Activated T-helper 9 cell treated with anti-CD3 and anti-CD28 coated beads, Interleukin-2, amount 50 U/mL, for 16 hours (primary cell): ENCODE measurements at places on chromosomes 7 and 10.

DNA sequence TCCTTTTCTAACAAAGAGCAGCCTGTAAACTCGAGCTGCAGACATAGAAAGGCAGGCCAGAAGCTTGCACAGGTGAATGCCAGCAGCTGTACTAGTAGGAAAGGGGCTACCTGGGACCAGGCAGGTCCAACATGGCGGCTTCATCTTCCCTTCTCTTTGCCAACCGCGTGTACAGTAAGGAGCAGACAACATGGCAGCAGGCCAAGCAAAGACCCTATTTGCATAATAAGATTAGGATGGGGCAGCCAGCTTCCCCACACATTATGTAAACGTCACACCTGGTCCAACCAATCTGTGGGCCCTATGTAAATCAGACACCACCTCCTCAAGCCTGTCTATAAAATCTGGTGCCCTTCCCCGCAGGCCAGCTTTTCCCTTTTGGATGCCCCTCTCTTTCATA lies 1186.5 kb upstream of the AUTS2 start:
- DNase-seq = no peak

- DNase-seq = no peak
Measured at GRCh38 chr7:76338298-76339084, 20.3 kb downstream of the YWHAG start.

DNA sequence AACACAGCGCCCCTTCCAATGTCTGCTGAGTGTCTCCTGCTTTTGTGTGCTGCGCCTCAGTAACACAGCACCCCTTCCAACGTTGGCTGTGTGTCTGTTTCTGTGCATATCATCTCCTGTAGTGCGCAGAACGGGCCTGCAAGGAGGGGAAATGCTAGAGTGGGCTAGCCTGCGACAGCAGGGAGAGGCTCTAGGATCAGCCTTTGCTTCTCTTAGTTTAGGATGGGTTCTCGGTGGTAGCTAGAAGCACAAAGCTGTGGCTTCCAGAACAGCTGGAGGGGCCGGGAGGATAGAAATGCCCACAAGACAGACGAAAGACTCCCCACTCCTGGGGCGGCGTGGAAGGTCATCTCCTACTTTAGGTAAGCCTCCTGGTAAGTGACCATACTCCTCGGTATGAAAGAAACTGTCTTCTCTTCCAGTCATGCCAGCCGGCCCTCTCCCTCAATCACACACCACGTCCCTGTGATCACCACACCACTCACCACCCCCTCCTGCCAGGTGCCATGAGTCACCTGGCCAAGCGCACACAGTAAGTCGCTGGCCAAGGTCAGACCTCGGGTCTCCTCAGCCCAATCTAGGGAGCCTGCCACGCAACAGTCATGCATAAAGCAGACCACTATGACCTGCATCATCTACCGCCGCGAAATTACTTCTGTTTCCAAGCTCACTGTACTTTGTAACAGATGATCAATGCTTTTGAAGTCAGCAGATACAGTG lies 4.8 kb downstream of the PITRM1 start:
- no peak for DNase-seq

DNA sequence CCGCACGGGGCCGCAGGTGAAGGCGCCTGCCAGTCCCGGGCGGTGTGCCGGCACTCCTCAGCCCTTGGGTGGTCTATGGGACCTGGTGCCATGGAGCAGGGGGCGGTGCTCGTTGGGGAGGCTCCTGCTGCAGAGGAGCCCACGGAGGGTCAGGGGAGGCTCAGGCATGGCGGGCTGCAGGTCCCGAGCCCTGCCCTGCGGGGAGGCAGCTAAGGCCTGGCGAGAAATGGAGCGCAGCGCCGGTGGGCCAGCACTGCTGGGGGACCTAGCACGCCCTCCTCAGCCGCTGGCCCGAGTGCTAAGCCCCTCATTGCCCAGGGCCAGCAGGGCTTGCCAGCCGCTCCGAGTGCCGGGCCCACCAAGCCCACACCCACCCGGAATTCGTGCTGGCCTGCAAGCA lies 18.9 kb downstream of the AKR1E2 start:
- no peak for DNase-seq

DNA sequence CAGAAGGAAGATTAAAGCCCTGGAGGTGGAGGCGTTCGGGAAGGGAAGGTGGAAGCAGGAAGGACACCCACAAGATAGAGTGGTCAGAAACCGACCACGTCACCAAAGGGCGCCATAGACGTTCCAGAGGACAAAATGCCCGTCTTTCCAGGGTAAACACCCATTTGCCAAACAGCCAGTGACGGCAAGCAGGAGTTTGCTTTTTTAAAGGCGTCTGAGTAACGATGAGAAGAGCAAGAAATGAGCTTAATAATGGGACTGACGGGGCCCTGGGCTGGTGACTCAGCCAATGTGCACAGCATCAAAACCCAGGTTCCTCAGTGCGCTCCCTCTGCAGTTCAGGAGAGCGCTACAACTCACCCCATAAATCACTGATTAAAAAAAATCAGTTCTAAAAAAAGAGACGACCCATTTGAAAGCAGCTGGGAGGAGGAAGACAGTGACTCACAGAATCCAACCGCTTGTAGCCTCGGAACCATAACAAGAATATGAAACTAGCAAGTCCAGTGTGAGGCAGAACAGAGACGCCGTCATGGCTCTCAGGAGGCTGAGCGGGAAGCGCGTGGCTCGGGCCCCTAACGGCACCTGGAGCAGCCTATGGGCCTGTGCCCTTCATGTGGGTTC lies 5.9 kb downstream of the DIP2C start:
- no peak for DNase-seq

GRCh38 chr10:132101529-132101928 lies 35.8 kb downstream of the JAKMIP3 start:
- DNase-seq = no peak

DNA sequence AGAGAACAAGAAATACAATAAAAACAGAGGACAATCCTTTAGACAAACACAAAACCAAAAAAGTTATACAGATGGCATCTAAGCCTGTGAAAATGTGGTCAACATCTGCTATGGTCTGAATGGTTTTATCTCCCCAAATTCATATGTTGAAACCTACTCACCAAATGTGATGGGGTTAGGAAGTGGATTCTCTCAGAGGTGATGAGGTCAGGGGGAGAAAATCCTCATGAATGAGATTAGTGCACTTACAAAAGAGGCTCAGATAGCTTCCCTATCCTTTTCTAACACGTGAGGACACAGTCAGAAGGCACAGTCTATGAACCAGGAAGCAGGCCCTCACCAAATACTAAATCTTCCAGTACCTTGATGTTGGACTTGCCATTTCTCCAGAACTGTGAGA lies 147.8 kb upstream of the GPR22 start:
- DNase-seq = no peak

GRCh38 chr10:99393036-99393435 lies 37.4 kb downstream of the GOT1 start:
- no peak for DNase-seq

GRCh38 chr7:158384746-158385145 lies 202.9 kb downstream of the PTPRN2 start:
- no peak for DNase-seq

GRCh38 chr7:30470771-30471170 lies 7.8 kb downstream of the NOD1 start:
- no peak for DNase-seq

DNA sequence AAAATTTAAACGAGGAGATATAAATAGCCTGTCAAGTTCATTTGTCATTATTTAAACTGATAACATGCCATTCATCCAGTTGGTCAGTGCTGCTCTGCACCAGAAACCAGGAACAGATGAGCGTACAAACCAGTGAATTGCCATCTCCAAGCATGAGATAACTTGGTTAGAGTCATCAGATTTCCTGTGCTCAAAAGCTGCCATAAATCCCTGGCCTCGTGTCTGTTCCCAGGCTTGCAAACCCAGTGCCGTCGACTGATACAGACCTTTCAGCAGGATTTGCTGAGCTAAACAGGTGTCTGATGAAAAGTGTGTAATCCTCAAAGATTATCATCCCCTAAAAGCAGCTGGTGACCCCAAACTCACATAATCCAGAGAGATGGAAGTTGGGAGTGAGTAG lies 96.0 kb upstream of the SAMD8 start:
- no peak for DNase-seq

DNA sequence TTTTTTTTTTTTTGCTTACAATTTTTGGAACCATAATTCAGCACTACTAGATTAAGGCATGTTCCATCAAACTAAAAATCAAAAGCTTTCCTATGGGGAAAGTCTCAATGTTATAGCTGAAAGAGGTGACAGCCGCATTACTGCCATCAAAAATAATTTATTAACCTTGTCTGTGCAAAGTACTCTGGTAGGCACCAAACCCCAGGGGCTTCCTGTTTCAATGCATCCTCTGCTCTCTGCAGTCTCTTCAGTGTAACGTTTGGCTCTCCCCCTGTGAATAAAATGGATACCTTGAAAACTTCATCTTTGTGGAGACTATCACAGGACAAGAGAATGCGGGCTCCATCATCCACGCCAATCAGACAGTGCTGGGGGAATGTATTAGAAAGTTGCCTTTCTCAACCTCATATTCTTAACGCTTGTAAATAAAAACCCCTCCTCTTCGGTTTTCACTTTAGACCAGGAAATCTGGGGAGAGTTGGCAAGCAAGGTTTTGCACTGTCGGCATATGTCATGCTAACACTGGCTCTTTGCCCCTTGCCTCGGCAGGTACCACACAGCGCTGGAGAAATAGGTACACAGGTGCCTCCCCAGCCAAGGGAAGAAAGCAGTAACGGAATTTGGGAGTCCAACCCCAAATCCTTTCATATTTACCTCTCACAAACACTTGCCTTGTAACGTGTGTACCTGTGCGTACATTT lies 1.6 kb upstream of the NRG3 start:
- no peak for DNase-seq

GRCh38 chr10:24821986-24822385 lies 98.3 kb upstream of the ARHGAP21 start:
- DNase-seq = no peak

DNA sequence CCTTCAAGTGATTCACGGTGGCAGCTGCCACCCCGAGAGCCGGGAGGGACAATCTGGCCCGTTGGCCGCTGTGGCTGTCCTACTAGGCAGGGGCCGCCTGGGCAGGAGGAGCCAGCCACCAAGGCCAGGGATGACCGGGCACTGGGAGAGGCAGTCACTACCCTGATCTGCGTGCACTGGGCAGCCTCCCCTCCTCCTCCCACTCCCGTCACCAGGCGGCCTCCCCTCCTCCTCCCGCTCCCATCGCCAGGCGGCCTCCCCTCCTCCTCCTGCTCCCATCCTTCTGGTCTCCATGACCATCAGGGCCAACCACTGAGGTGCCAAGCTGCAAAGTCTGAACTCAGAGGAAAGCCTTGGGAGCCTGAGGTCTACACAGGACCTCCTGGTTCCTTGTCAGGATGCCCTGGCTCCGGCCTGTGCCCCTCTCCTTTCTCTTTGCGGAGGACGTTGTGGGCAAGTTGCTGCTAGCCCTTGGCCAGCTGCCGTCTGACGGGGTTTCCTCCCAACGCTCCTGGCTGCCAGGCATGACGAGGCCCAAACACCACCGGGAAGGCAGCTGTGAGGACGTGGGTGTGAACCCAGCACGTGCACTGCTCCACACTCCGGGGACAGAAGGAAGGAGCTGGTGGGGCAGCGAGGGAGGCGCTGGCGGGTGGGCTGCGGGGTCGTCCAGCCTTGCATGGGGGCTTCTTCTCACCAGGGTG lies 131.1 kb downstream of the WDR37 start:
- DNase-seq = no peak

- no peak for DNase-seq
Measured at GRCh38 chr10:128950916-128951275, 516.1 kb upstream of the MGMT start.

- no peak for DNase-seq
Measured at GRCh38 chr7:111633878-111634277, 71.6 kb upstream of the IMMP2L start.

- DNase-seq = no peak
Measured at GRCh38 chr7:31805209-31805818, 118.3 kb downstream of the PPP1R17 start.

DNA sequence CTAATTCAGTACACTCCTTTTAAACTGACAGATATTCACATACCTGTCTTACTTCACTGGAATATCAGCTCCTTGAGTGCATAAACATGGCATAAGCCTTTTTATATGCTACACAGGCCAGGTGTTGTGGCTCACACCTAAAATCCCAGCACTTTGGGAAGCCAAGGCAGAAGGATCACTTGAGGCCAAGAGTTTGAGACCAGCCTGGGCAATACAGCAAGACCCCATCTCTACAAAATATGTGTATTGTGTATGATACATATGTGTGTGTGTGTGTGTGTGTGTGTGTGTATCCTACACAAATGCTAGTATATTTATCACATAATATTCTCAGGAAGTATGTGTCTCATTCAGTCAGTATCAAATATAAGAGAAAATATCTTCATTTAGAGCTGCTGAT lies 45.3 kb downstream of the DNAJC12 start:
- DNase-seq = no peak

- DNase-seq = no peak
Measured at GRCh38 chr10:124671486-124672075, 72.6 kb downstream of the FAM53B start.

- DNase-seq = no peak
Measured at GRCh38 chr10:123213192-123213591, 59.0 kb downstream of the BUB3 start.
